Fibroblast of skin of abdomen (primary cell): ENCODE measurements at places on chromosomes 3 and 15.

- DNase-seq: peak; percentile 84
Measured at GRCh38 chr3:87088993-87089841, 98.3 kb upstream of the VGLL3 start.

GRCh38 chr3:71226565-71227269 is 356.8 kb downstream of the FOXP1 start:
- peak; percentile 37 for DNase-seq

GRCh38 chr15:65939901-65940617 is 70.8 kb downstream of the RAB11A start:
- peak; percentile 94 for DNase-seq

DNA sequence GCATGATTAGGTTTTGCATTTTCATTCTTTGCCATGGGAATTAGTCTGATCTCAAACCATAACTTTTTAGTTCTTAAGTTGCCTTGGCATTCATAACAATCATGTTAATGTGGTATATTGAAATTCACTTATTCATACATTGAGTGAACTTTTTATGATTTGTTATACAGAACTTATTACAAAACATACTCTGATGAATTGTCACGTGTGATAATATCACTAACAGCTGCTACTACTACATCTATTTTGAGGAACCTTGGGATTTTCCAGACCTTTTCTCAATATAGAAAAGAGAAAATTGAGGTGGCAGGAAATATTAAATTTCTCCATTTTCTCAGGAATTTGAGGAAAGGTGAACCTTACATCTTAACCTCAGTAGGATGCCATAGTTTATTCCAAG is 9.2 kb downstream of the LXN start:
- DNase-seq: no peak

GRCh38 chr3:94114666-94115065 is 51.8 kb downstream of the NSUN3 start:
- peak; percentile 59 for DNase-seq

DNA sequence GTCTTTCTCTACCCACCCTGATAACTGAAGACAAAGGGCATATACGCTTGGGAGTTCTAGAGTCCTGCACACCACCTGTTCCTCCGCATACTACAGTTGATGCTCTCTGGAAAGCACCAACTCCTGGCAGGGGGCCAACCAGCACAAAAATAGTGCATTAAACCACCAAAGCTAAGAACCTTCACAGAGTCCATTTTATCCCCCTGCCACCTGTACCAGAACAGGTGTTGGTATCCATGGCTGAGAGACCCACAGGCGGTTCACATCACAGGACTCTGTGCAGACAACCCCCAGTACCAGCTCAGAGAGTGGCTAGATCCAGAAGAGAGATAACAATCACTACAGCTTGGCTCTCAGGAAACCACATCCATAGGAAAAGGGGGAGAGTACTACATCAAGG is 114.4 kb upstream of the POU1F1 start:
- DNase-seq: no peak

- no peak for DNase-seq
Measured at GRCh38 chr3:118850687-118851086, 184.0 kb downstream of the IGSF11 start.

- DNase-seq: no peak
Measured at GRCh38 chr3:121997372-121997771, 24.7 kb downstream of the ILDR1 start.

DNA sequence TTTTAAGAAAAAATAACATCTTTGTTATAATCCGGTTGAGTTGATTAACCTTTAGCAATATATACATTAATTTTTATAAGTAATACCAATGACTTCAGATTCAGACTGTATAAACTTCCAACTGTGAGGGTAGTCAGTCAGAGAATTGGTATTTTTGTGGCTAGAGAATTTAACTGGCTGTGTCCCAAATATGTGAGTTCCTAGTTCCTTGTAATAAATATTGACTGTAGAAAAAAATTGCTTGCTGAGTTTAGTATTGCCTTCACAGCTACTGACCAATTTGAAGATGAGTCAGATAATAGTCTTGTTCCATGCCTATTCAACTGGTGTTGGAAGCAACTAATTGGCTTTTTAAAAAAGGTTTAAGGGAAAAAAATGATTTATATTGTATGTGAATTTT is 210.8 kb downstream of the GAP43 start:
- peak; percentile 95 for DNase-seq

DNA sequence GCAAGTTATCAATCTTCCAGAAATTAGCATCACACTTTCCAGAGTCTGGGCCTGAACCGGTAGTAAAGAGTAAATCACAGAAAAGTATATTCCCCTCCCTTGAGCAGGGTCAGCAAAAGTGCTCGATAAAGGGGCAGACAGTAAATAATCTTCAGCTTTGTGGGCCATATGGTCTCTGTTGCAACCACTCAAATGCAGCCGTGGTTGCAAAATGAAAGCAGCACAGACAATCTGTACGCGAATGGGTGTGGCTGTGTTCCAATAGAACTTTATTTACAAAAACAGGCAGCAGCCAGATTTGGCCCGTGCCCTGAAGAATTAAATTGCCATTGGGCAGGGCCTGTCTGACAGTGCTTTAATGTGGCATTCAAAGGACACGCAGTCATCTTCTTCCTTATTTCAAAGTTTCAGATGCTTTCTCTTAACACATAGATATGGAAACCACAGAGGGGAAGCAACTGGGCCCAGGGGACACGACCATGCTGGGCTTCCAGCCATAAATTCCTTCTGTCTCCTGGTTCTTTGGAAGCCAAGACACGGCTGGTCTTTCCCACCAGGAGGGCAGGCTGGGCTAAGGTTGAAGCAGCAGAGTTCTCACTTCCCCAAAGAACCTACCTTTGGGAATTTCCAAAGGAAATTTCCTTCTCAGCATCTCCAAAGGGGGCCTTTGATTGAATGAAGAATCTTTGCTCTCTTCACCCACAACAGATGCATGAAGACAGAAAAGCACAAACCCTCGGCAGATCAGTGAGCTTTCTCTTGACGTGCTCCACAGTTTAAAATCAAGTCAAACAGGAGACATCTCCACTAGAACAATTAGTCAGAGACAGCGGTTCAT is 489.8 kb upstream of the PROK2 start:
- DNase-seq: peak; percentile 88

DNA sequence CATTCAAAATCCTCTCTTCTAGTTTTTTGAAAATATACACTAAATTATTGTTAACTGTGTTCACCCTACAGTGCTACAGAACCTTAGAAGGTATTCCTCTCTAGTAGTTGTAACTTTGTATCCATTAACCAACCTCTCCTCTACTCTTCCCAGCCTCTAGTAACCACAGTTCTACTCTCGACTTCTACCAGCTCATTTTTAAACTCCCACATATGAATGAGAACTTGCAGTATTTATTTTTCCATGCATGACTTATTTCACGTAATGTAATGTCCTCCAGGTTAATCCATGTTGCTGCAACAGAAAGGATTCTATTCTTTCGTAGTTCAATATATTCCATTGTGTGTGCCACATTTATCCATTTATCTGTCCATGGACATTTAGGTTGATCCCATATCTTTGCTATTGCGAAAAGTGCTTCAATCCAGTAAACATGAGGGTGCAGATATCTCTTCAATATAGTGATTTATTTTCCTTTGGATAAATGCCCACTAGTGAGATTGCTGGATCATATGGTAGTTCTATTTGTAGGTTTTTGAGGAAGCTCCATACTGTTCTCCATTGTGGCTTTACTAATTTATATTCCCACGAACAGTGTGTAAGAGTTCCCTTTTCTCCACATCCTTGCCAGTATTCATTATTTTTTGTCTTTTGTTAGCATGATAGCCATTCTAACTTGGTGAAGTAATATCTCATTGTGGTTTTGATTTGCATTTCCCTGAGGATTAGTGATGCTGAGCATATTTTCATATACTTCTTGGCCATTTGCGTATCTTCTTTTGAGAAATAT is 113.7 kb upstream of the SMAD3 start:
- peak; percentile 52 for DNase-seq

GRCh38 chr15:40921949-40922607 is 7.1 kb upstream of the DLL4 start:
- no peak for DNase-seq

- no peak for DNase-seq
Measured at GRCh38 chr3:128127236-128127635, 3.6 kb upstream of the RUVBL1 start.

GRCh38 chr3:64988188-64988587 is 300.4 kb upstream of the ADAMTS9 start:
- no peak for DNase-seq

DNA sequence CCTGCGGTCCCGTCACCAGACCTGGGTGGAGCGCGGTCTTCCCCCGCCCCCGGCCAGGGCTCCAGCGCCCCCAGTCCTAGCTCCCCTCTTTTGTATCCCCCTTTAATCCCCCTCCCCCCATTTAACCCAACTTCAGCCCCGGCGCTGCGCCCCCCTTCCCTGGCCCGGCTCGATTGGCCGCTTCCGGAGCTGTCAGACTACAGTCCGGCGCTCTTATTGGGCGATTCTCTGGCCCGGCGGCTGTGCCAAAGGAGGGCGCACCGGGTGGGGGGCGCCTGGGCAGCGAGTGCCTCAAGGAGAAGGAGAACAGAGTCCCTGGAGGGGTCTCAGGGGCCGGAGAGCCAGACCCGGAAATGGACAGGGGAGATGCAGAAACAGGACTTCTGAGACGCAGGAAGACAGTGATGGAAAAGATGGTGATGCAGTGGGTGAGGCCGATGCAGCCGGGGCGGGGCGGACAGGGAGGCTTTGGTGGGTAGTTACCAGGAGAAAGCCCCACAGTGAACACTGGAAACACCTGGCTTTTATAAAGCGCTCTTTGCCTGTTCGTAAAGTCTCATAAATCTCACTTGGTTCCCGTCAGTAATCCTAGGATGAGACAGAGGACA is 1.2 kb upstream of the ADCY5 start:
- no peak for DNase-seq

- DNase-seq: peak; percentile 66
Measured at GRCh38 chr3:9778143-9779074, 8.7 kb upstream of the CAMK1 start.

GRCh38 chr3:37287776-37288175 is 113.4 kb upstream of the LRRFIP2 start:
- no peak for DNase-seq

GRCh38 chr3:347581-347980 is 151.0 kb downstream of the CHL1 start:
- DNase-seq: no peak

- no peak for DNase-seq
Measured at GRCh38 chr3:46092702-46093080, 65.4 kb upstream of the XCR1 start.

DNA sequence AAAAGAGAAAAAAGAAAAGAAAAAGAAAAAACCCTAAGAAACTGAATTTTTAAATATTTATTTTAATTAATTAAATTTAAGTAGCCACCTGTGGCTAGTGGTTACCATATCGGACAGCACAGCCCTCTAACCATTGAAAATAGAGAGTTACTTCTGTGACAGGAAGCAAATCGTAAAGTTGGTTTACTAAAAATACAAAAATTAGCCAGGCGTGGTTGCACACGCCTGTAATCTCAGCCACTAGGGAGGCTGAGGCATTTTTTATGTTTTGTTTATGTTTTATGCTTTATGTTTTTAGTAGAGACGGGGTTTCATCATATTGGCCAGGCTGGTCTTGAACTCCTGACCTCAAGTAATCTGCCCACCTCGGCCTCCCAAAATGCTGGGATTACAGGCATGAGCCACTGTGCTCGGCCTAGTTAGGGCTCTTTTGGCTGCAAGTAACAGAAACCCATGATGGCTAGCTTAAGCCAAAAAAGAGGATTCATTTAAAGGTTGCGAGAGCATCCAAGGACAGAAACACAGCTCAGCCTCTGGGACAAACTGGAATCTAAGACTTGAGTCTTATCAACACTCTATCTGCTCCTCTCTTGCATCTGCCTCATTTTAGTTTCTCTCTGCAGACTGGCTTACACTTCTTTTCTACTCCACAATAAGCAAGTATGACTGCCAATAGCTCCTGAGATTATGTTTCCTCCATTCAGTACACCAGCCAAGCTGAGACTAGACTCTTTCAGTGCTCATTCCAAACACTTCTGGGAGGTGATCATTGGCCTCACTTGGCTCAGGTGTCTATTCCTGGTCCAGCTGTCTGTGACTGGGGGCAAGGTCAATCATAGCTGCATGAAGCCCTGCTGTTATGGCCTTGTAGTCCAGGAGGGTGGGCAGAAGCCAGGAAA is 6.8 kb upstream of the SKIL start:
- no peak for DNase-seq

GRCh38 chr3:170056710-170057454 is 19.1 kb downstream of the GPR160 start:
- DNase-seq: no peak

GRCh38 chr3:71728632-71729342 is 3.6 kb upstream of the EIF4E3 start:
- DNase-seq: peak; percentile 24

DNA sequence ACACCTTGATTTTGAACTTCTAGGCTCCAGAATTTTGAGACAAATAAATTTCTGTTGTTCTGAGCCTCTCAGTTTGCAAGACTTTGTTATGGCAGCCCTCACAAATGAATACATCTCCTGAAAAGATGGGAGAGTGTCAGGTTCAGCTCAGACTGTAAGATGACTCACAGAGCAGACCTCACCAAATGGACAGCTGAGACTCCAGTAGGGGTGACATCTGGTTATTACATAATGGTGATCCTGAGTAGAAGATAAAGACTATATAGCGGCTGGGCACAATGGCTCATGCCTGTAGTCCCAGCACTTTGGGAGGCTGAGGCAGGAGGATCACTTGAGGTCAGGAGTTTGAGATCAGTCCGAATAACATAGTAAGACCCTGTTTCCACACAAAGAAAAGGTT is 26.2 kb upstream of the MTMR14 start:
- DNase-seq: no peak

- DNase-seq: no peak
Measured at GRCh38 chr3:129118745-129119144, 2.9 kb downstream of the RAB43 start.

DNA sequence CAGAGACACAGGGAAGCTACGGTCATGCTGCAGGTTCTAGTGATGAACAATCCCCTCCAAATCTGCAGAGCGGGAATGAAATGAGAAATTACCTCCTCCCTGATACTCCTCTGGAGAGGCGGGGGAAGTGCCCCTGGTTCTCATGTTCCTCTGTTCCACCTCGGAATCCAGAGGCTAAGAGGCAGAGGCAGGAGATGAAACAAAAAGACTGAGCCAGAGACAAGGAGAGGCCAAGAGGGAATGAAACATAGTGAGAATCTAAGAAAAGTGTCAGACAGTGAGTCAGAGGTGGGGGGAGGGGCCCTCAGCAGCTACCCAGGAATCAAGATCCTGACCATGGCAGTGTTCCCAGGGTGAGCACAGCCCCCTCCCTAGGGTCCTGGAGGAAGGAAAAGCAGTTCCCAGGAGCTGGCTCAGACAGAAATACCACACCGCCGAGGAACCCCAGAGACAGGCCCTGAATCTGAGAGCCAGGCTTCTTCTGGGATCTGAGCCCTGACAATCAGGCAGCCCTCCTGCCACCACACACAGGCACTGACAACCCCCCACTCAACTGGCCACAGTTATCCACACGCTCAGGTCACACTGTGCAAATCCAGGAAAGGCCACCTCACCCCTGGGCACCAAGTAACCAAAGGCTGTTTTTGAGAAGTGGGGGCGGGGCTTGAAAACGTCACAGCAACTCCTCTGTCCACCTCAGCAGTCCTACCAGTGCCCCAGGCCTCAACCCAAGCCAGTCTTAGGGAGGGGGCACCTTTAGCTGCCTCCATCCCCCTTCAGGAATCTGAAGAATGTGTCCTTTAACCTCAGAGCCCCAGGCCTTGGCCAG is 2.4 kb downstream of the CSRNP1 start:
- peak; percentile 100 for DNase-seq
